ENCODE measurements at places on chromosomes 7 and 10.
A peak's percentile ranks its signal among the peaks of the same experiment; 100 is the strongest.

GRCh38 chr10:128499956-128500355, 373.7 kb upstream of the MKI67 start:
- DNase-seq: no peak

DNA sequence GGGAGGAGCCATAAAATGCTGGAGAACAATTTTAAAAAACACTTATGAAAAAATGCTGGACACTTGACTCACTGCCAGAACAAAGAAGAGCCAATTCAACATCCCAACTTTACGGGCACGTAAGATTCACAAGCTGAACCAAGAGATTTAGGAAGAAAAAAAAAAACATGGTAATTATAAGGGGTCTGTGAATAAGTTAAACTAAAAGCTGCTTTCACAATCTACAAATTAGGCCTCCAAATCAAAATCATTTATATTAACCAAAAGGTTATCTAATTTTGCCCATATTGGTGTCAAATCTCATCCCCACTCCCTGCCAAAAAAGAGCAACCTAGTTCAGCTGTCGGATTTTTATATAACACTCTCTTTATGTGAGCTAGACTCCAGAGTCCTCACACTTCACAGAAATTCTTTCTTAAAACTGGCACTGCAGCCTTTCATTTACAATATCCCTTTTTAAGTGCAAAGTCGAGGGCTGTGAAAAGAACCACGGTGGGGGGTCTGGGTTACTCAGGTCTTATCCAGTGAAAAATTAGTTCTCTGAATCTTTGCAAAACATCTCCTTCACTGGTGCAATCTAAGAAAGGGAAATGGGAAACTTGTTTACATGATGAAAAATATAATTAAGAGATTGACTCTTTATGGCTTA, 30.4 kb upstream of the DGKI start:
- DNase-seq: no peak

DNA sequence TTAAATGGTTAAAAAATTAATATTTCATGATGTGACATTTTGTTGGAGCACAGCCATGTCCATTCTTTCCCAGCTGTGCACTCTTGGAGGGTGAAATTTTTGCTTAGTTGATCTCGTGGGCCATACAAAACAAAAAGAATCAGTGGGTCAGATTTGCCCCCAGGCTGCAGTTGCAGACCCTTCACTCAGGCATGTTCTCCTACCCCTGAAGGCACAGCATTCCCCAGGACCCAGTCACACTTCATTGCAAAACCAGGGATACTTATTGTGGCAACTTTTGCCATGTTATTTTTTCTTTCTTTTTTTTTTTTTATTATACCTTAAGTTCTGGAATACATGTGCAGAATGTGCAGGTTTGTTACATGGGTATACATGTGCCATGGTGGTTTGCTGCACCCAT, 6.0 kb downstream of the TAS2R40 start:
- DNase-seq: no peak

- no peak for DNase-seq
These were observed 6.5 kb upstream of the PRKAR2B start for GRCh38 chr7:107037717-107038603.

- no peak for DNase-seq
These were observed 237.6 kb downstream of the KCNMA1 start for GRCh38 chr10:77400033-77400432.

- DNase-seq: no peak
These were observed 42.4 kb downstream of the IL2RA start for GRCh38 chr10:6019796-6020195.

GRCh38 chr10:110032801-110033700, 25.3 kb downstream of the ADD3 start:
- DNase-seq: peak; percentile 76

DNA sequence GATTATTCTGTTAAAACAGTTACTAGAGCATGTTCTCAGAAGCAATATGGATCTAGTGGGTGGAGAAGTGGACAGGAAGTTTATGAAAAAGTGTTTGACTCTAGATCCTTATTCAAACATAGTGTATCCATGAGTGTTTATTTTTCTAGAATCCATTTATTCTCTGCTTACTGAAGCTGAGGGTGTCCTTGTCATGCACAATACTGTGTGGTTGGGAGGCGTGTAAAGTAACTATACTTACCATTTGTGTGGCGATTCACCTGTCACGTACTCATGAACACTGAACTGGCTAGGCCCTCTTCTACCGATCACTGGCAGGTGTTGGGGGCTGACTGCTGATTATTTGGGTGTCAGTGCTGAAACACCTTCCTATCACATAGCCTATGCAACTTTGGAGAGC, 74.0 kb downstream of the POU6F2 start:
- no peak for DNase-seq

GRCh38 chr10:43125881-43126731, 12.1 kb upstream of the CSGALNACT2 start:
- DNase-seq: no peak

GRCh38 chr7:40922316-40922670, 780.6 kb downstream of the INHBA start:
- DNase-seq: no peak

GRCh38 chr7:69002416-69002815, 595.9 kb upstream of the AUTS2 start:
- DNase-seq: no peak

DNA sequence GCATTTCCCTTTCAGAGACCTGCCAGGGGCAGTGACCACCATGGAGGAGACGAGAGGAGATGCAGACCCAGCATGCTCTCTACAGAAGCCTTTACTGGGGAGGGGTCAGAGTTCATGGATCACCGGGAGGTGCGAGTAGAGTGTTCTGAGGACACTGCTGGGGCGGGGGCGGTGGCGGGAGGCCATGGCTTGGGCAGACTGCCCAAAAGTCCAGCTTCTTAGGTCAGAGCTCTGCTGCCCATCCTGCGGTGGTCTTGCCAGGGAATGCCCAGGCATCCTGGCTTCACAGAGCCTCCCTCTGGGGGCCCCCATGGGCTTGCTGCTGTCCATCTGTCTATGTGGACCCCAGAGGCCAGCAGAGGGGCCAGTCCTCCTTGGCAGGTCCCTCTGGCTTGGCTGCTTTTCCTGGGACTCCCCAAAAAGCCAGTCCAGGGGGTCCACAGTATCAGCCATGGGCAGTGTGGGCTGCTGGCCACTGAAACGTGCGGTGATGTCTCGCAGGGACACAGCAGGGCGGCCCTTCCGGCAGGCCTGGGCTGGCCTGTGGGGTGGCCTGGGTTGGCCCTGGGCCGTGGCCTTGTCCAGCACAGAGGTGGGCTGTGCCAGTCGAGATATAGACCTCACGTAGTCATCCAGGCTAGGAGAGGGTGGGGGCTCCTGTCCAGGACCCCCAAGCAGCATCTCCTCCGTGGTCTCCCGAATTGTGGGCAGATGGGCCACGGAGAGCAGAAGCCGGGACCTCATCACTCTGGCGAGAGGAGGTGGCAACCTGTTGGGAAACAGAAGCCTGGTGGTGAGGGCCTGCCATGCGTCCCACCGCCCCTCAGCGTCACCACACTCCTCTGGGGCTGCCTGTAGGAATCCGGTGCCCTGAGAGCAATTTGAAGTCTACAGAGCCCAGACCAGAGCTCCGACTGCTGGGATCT, 1.1 kb downstream of the DEPP1 start:
- DNase-seq: no peak

- DNase-seq: no peak
These were observed 103.2 kb downstream of the IQUB start for GRCh38 chr7:123431075-123431614.

All from Ammon's horn (tissue), 1 donor.